ENCODE measurements at places on chromosomes 4 and X.

DNA sequence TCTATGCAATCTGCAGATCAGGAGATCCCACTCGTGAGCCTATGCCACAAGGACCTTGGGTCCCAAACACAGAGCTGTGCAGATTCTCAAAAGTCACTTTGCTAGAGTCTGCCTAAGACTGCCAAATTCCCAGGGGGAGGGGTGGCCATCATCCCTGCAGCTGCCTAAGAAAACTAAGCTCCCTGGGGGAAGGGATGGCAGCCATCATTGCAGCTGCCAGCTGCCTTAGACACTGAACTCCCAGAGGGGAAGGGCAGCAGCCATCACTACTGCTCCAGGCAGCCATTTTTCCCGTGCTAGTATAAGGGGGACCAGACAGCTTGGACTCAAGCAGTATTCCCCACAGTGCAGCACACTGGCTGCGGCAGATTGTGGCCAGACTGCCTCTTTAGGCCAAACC lies 156.9 kb downstream of the NKX6-1 start:
- no peak for DNase-seq

GRCh38 chr4:75037252-75037651 lies 104.3 kb downstream of the PARM1 start:
- no peak for DNase-seq

DNA sequence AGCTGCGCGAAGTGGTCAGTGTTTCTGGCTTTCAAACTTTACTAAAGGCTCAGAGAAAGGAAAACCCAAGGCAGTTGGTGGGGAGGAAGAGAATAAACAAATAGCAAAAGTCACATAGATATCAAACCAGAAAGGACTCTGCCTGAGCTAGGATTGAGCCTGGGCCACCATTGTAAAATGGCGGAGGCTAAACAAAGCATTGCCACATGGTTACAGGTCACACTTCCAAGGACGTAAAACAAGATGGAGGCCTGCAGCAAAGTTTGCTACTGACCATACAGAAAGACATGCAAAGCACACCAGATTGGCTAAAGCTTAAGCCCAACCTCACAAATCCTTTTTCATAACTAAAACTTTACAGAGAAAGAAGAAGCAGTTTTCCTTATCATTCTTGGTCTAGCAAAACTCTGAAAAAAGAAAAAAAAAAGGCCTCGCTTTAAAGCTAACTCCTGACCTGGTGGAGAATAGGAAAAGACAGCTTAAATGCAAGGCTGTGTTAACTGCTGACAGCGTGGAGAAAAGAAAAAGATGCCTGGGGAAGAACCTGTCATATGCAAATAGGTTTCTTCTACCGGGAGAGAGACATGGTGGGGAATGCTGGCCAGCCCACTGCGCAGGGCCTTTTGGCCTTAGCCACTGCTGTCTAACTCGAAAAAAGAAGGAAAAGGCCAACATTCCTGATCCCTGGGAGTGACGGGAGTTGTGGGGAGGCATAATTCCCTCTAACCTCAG lies 81.8 kb upstream of the SMARCA5 start:
- no peak for DNase-seq

- DNase-seq = no peak
Measured at GRCh38 chr4:41878170-41878969, 56.9 kb upstream of the TMEM33 start.

DNA sequence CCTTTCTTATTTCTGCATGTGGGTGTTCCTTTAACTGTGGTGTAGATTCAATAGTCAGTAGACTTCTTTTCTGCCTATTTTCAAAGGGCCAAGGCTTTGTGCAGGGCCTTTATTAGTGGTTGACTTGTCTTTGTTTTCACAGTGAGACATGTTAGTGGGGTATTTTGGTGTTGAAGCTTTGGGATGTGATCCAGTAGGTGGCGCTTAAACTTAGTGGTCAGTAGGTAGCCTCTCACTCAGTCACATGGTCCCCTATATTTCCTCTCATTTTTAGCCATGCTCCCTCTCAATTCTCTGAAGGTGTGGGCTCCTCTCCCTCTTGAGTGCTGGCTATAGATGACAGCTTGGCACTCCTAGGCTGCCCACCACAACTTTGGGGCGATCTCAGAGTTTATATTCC lies 23.4 kb upstream of the SLC10A7 start:
- DNase-seq = no peak

- DNase-seq = no peak
Measured at GRCh38 chr4:3267576-3268394, 18.8 kb downstream of the MSANTD1 start.

- no peak for DNase-seq
Measured at GRCh38 chrX:13087322-13088155, 43.1 kb upstream of the FAM9C start.

Measured in stimulated activated CD8-positive, alpha-beta memory T cell treated with anti-CD3 and anti-CD28 coated beads, Interleukin-7, amount 100 ng/mL, for 1 hour (primary cell).